Karpas-422 (cell line): ENCODE measurements at places on chromosomes 6 and 20.

- no peak for DNase-seq
These were observed 9.3 kb downstream of the ECT2L start for GRCh38 chr6:138805016-138805765.

GRCh38 chr6:20286968-20287565, 74.8 kb upstream of the MBOAT1 start:
- DNase-seq: no peak

- no peak for DNase-seq
These were observed 1.3 kb downstream of the RIPOR3 start for GRCh38 chr20:50689864-50690649.

DNA sequence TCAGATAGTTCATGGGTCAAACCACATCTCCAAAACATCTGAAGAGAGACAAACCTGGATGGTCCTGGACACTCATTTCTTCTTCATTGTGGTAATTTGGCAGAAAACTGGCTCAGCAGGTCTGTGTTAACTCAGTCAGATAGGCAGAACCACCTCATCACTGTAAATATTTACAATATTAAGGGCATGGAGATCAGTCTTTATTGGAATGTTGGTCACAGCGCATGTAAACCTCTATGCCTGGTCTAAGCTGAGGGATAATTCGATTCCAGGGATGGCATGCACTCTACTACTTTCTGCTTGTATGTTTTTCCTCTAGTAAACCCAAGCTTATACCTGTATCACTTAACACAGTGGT, 4.0 kb upstream of the TBC1D7 start:
- no peak for DNase-seq

DNA sequence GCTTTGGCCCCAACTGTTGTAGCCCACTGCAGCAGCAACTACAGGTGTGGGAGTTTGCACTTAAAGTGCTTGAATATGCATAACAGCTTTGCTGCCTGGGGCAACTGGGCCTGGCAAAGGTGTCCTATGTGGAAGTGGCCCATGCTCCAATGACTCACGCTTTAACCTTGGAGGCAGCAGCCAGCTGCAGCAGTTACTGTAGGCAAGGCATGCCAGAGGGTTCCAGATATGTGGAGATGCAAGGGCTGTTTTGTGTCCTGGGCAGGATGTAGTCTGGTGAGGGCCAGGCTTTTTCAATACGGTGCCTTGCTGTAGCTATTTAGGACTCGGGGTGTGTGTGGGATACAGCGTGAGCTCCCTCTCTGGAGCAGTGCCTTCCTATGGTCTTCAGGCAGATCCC, 150.3 kb downstream of the NKAIN2 start:
- DNase-seq: no peak

DNA sequence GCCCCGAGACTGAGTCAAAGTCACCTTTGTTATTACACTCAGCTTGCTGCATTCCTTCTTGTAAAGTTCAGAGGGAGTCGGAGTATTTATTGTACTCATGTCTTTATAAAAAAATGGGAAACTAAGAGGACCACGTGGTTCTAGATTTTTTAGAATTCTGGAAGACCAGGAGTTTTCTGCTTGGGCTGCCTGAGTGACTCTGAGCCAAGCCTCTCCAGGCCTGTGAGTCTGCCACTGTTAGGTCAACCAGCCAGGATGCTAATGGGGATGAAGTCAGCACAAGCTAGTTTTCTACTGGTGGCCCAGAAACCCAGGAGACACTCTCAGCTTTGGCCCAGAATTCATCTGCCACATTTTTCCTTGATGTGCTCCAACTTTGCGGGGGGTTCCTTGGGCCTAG, 453.5 kb upstream of the SULF2 start:
- DNase-seq: no peak

DNA sequence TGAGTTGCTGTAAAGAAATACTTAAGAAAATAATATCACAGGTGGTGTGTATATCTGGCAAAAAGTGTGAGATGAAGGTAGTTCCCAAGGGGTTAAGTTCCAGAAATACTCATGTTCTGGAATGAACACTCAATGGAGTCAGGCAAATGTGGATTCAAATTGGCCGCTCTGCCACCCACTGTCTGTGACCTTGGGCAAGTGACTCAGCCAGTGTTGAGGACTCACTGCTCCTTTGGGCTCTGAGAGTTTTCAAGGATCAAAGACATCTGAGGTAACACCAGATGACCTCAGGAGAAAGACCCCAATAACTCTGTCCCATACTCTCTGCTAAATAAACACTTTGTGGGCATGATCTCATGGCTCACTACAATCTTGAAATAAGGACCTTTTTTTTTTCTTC, 59.2 kb upstream of the EYA2 start:
- no peak for DNase-seq

DNA sequence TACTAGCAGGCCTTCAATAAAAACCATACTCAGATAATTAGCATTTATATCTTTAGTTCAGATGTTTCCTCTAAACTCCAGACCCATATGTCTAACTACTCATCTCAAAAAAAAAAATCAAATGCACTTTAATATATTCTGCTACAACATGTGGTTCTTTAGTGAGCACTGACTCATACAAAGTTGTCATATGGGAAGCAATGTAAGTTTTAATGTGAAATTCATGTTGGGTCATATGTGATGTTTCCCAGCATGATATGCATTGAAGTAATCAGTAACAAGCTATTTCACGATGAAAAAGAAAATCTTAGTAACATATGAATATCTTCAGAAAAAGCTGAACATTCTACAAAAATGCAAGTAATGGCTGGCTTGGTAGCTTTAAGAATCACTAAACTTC, 859.7 kb upstream of the ADGRB3 start:
- no peak for DNase-seq

- no peak for DNase-seq
These were observed 39.0 kb downstream of the CAP2 start for GRCh38 chr6:17432356-17432755.

DNA sequence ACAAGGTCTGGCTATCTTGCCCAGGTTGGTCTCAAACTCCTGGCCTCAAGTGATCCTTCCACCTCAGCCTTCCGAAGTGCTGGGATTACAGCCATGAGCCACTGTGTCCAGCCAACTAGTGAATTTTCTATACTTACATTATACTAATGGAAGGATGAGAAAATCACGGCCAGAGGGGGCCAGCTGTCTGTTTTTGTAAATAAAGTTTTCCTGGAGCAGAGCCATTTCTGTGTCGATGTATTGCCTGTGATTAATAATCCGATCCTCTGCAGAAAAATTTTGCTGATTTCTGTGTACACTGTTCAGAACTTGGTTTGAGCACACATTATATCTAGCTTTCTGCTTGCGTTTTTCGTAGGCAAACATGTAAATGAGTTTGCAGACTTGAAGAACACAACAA, 28.8 kb downstream of the PTPRT start:
- no peak for DNase-seq

GRCh38 chr20:49890471-49891361, 24.6 kb downstream of the SPATA2 start:
- no peak for DNase-seq

GRCh38 chr6:53466257-53466656, 78.6 kb downstream of the GCLC start:
- DNase-seq: no peak

GRCh38 chr6:125906158-125906998, 50.2 kb upstream of the HINT3 start:
- DNase-seq: peak; percentile 81

- DNase-seq: no peak
These were observed 23.7 kb downstream of the MOCS3 start for GRCh38 chr20:50982363-50982762.

DNA sequence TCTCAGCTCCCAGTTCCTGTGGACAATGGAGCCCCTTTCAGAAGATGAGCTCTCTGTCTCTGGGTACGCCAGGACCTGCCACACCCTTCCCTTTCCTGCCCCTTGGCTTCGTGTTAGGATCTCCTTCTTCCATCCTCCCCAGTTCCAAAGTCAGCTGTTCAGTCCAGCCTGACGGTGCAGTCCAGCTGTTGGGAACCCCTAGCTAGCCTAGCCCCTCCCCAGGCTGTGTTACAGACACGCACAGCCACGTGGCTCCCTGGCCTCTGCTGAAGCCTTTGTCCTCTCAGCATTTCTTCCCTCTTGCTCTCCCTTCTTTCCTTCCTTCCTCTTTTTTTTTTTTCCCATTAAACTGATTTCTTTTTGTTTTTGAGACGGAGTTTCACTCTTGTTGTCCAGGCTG, 12.4 kb upstream of the TFAP2C start:
- DNase-seq: no peak

DNA sequence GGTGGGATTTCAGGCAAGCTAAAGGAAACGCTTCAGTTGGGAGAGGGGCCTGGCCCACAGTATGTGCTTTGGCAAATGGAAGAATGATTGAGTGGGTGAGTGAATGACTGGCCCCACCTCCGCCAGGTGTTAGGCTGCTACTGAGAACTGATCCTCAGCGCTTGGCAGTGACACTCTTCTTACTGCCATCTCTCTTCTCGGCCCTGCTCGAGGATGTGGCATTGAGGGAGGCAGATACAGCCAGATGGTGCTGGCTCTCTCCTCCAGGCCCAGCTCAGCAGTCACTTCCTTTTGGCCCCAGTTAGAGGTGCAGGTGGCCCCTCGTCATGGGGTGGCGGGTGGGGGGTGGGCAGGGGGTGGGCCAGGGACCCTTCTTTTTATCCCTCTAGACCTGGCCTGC, 38.9 kb upstream of the KCNK5 start:
- no peak for DNase-seq

DNA sequence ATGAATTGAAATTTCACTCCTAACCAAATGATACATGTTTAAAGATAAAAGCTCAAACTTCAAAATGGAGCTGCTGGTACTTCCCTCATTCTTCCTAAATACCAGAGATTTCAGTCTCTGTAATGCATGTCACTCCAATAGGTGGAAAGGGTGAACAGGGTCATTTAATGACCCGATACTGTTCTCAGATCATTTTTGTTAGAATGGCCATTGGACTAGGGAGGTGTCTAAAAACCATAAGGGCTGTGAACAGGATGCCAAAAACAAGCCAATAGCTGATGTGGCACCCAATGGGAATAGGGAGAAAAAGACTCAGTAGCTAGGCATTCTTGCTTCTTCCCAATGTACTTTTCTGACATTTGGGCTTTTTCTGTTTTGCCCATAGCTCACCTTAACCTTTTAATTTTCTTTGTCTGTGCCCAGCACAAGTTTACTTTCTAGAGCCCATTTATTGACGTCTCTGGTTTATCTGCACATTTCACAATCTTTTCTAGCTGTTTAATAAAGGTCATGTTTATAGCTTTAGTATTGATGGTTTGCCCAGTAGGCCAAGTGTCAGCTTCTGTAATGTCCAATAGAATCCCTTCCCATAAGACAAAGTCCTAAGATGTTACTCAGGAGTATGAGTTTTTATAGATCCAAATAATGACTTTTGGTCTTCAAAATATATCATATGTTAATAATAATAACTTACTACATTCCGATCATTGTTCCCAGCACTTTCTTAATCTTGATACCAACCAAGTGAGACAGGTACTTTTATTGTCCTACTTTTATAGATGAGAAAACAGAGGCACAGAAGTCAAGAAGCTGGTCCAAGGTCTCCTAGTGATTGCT, 24.3 kb upstream of the FLRT3 start:
- DNase-seq: no peak

DNA sequence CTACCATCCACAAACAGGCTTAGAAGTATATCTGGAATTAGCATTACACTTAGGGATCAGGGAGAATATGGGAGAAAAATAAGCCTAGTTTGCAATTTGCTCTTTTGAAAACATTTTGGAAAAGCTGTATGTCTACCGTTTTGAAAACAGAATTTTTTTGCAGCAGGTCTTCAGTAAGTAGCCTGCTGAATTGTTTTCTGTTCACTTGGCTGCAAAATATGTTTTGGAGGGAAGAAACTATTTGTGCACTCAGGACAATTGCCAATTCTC, 39.6 kb downstream of the ILRUN start:
- no peak for DNase-seq

DNA sequence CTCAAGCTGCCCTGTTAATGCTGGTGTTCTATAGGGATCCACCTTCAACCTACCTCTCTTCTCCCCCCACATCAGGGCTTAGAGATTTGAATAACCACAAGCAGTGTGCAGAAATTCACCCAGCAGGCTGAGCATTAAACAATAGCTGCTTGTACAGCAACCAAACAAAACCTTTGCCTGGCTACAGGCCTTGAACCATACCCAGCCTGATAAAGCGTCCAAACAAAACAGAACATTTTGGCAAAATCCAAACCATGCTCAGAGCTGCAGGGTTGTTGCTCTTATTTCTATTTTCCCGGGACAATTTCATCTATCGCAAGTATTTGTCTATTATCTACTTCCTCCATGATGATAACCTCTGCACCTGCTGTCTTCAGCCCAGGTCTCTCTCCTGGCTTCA, 142.3 kb downstream of the UNC5CL start:
- no peak for DNase-seq

- no peak for DNase-seq
These were observed at the start of gene KCNK15 for GRCh38 chr20:44745598-44746366. TSS of gene KCNK15 (plus strand) at chr20:44745865. CDS start at chr20:44745911, 46 bp downstream.

DNA sequence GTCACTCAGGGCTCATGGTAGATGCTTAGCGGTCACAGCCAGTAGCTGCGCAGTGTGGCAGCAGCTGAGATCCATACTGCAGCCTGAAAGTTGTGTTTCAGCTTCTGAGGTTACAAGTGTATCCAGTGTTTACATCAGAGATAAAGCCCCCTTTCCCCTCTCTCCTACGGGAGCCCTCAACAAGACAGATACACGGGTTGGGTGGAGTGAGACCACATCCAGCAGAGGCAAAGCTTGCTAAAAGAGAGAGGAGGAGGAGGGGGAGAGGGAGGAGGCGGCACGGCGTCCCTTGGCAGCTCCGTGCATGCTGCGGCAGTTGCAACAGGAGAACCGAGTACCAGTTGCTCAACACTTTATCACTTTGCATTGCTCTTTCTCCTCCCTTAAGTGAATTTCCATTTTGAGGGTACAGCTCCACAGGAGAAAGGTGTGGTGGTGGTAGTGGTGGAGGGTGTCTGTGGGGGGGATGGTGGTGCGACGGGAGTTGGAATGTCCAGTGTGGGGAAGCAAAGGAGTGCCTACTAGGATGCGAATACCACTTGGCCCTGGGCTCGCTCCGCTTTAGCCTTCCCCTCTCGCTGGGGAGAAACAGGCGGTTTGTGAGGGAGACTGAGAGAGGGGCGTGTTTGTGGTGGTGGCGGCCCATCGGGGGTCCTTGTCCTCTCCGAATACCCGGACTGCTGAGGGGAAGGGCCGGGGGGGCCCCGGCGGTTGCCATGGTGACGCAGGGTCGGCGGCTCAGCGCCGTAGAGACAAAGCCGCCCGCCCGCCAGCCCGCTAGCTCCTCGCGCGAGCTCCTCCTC, 405 bp upstream of the RNF182 start:
- no peak for DNase-seq

- no peak for DNase-seq
These were observed 58.0 kb upstream of the CD93 start for GRCh38 chr20:23143986-23144690.

DNA sequence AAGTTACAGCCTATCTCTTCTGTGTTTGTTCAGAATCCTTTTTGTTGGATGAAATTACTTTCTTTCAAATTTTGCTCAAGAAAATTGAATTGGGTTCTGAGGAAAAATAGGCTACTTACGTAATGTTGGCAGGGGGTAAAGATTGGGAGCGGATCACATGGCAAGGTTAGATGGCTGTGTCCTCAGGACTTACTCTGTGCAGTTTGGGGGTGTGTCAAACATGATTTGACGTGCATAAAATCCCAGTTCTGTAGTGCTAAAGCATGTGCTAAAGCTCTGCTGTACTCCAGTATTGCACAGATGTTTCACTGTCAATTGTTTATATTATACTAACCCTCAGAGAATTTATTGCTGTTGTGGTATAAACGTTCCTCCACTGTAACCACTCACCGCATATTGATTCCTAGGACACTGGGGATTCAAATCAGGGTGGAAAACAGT, 2.6 kb downstream of the NT5E start:
- no peak for DNase-seq

GRCh38 chr20:16541226-16541625, 32.0 kb downstream of the KIF16B start:
- no peak for DNase-seq
